Stimulated activated CD4-positive, alpha-beta T cell treated with anti-CD3 and anti-CD28 coated beads, Interleukin-1b, Interleukin-23, amount 100 ng/mL, for 4 hours (primary cell): ENCODE measurements at places on chromosomes 1 and 21.

DNA sequence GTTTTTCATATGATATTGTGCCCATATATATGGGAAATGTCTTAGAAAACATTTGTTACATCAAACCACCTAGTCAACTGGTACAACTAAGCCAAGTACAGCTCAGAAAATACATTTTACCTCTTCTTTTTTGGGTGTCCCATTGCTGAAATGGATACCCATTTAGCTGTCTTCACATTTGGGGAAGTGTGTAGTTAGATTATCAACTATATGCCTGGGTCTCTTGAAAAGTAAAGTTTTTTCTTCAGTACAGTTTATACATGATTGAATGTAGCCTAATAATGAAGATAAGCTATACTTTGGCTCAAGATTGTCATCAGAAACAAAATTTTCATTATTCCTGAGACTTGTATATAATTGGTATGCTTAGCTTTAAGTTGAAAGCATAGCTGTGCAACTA, 2.0 kb downstream of the AGO3 start:
- DNase-seq = no peak

- no peak for DNase-seq
Measured at GRCh38 chr1:177824508-177824982, 145.3 kb downstream of the SEC16B start.

GRCh38 chr1:47985018-47985417, 12.2 kb downstream of the TRABD2B start:
- no peak for DNase-seq

GRCh38 chr1:92768296-92768695, 16.6 kb downstream of the EVI5 start:
- DNase-seq = no peak

DNA sequence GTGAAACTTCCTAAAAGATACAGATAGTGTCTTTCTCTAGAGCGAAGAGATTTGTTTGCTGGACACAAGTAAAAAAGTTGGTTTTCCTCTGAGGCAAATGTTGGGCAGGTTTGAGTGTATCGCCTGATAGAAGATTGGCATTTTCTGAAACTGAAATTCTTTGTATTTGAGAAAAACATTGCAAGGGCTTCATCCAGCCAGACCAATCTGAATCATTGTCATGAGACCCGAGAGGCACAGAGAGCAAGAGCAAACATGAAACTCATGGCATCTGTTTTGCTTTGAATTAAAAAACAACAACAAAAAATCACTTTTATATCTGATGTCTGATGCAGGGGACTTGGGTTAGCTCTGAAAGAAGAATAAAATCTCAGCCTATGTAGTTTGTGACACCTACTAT, 379.3 kb upstream of the NCAM2 start:
- DNase-seq = no peak

- no peak for DNase-seq
Measured at GRCh38 chr1:84083307-84083706, 60.8 kb upstream of the PRKACB start.

GRCh38 chr21:16992448-16992847, 520.4 kb upstream of the CXADR start:
- DNase-seq = no peak

DNA sequence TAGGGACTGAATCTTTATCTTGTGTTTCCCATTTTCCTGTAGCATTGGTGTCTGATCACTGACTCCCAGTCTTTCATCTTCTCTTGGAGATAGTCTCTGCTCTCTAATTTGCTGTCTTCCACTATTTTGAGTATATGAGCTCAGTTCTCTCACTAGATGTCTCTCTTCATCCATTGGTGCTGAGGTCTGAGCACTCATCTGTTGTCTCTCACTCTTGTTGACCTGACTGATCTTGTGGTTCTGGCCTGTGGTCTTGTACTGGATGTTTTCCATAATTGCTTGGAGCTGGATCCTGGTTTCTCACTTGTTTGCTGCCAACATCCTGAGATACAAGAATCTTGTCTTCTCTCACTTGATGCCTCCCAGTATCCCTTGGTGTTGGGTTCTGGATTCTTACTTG, 25.1 kb upstream of the S100A11 start:
- no peak for DNase-seq

- DNase-seq = no peak
Measured at GRCh38 chr1:150970808-150971582, 3.6 kb downstream of the CERS2 start.

DNA sequence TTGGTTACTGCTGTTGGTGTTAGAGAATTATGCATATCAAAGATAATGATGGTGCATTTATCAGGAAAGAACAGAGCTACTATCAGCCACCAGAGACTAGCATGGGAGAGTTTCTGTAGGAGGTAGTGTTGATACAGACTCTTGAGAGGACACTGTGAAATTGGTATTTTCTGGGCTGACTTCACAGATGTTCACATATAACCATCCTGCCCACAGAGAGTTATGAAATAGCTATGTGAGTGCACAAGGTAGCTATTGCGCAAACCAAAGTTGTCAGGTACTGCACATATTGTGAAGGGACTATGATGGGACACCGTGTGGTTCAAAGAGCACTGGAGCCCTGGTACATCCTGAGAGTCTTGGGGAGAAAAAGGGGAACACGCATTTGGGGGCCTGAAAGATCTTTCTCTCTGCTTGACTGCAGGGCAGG, 1.4 kb upstream of the TLCD4 start:
- no peak for DNase-seq

DNA sequence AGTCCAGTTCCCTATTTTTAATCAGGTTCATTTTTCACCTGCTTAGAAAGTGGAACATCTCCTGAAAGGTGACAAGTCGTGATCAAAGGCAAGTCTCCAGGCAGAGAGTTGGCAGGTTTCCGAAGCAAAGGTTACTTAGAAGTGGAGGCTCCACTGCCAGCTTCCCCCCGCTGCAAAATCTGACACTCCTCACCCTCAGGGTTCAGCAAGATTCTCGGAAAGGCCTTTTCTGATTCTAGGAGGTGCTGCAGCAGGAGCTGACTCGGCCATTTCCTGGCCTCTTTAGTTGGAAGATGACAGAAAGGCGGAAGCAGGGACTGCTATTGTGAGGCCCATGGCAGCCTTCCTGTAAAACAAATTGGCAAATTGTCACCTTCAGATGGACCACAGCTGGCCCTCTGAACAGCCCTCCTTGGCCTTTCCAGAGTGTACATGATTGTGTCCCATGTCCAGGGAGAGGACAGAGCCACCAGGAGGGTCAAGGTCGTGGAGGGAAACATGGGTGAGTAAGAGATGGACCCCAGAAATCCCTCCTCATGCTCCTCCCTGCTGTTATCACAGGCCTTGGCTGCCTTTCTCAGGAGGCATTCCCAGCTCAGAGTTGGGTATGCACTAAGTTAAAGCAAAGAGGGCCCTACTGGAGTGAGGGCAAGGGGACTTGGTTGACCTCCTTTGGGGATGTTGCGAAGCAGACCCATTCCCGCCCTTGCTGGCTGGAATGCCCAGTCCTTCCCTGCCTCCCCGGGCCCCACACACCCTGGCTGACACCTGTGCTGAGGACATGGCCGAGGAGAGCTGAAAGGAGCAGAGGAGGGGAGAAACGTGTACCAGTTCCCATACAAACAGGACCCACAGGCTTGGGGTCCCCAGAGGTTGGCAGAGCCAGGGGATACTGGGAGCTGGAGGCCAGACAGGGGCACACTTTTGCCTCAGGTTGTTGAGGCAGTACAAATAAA, 115.5 kb upstream of the IRF2BP2 start:
- DNase-seq = no peak

- no peak for DNase-seq
Measured at GRCh38 chr1:39194398-39195051, 10.0 kb upstream of the MACF1 start.

DNA sequence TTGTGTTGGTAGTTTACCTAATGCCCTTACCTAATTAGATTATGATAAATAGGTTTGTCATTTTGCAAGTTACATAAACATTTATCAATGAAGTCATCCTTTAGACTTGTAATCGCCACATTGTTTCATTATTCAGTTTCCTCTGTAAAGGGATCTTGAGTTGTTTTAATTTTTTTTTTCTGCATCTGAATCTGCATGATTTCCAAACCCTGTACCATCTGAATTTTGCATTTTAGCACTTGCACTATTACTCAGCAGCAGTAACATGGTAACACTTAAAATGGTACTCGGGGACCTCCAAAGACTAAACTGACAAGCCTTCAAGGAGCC, 12.4 kb downstream of the TARDBP start:
- no peak for DNase-seq

- DNase-seq = no peak
Measured at GRCh38 chr1:37449936-37450335, 24.4 kb upstream of the ZC3H12A start.

DNA sequence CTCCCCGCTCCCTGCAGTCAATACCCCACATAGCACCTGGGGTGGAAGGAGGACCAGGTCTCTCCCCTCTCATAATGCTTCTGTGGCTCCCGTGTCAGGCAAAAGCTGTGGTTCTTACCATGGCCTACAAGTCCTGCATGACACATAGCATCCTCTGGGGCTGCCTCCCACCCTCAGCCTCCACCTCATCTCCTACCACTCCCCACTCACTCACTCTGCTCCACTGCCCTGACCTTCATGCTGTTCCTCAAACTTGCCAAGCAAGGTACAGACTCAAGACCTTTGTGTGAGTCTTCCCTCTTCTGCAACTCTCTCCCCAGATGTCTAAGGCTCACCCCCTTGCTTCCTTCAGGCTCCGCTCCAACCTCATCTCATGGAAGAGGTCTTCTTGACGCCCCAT, 28.0 kb upstream of the VANGL1 start:
- no peak for DNase-seq

- peak; percentile 96 for DNase-seq
Measured at GRCh38 chr1:167714439-167715156, 7.2 kb upstream of the MPZL1 start.

DNA sequence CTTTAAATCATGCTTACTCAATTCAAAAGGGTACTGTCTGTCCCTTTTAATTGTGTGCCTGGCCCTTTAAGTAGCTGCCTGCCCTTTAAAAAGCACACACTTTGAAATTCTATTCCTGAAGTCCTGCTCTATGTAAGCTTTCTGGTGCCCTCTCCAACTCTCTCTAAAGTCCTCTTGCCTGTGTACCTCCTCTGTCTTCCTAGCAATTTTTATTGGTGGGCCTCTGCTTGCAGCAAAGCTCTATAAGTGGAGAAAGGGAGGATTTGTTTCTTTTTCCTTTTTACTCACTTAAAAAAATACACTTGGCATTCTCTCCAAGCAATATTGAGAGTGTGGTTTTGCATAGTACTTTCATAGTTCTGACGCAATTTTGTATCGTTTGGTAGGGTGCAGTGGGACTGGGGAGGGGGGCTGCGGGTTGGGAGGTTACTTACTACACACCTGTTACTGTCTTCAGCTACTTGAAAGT, 135.4 kb downstream of the LMO4 start:
- DNase-seq = no peak

GRCh38 chr1:21621051-21621450, 48.1 kb downstream of the RAP1GAP start:
- no peak for DNase-seq

GRCh38 chr1:151995774-151996173, 2.1 kb upstream of the S100A10 start:
- no peak for DNase-seq

DNA sequence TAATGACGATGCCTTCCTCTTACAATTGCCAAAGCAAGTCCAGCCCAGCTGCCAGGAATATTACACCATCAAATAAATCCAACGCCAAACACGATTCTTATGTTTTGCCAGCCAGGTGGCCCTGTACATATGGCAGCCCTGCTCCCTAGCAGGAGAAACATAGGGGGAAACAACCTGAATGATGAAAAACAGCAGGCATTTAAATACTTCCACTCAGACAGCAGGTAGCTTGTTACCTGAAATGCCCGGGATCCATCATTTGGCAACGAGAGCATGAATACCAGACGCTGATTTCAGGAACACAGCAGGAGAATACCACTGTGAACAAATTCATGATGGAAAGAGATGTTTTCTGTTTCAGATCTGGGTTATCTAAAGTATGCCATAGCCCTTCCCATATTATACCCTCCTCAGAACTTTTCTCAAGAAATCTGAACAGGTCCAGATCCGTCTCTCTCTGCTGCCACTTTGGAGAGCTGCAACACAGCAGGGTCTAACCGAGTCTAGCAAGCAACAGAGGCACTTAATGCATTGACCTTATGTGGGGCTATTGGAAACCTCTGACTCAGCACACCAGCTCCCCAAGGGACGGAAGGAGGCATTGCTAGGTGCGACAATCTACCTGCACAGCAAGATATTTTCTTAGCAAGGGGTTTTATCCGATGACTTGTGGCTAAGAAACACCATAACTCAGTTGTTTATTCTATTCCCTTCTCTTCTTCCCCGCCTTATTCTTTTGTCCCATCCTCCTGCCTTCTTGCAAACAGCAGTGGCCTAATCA, 166.3 kb downstream of the BARHL2 start:
- DNase-seq = no peak

DNA sequence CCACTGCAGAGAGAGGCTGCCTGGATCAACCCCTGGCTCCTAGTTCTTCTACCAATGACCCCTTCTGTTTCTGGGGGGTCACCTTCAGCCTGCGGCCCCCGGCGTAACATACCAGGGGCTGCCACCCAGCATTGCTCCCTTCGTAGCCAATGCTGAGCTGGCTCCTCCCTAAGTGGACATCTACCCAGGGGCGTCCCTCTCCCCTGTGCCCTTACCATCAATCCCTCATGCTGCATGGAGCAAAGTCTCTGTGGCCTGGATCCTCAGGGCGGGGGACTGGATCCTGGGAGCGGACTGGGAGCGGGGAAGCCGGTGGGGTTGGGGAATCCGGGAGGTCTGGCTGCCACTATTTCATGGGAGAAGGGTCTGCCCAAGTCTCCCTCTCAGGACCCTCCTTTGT, 28.6 kb downstream of the TRIM67 start:
- no peak for DNase-seq

- DNase-seq = no peak
Measured at GRCh38 chr1:206442101-206442500, 28.2 kb upstream of the IKBKE start.

DNA sequence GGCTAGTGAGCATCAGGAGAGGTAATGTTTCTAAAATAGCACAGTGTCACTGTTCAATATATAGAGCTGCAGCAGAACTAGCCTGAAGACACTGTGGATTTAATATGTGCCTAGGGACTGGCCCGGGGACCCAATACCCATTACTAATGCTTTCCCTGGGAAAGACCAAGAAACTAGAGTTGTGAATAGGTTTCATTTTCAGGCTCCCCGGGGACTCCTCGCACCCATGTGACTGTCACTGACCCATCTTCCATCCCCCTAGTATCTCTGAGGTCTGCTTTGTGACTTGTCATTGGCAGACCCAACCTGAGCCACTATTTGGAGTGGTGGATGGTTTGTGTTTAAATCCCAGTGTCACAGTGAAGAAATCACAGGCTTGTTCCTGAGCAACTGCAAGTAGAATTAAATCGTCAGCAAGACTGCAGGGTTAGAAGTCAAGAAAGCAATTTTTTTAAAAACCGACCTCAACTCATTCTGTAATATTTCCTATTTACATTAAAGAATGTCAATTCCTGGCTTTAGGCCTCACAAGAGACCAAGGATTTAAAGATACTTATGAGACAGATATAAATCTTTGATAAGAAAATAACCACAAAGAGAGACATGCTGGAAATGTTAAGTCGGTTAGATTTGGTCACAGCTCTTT, 130.0 kb upstream of the TNR start:
- DNase-seq = no peak

GRCh38 chr1:107702946-107703571, 261.9 kb downstream of the VAV3 start:
- no peak for DNase-seq
